ENCODE measurements at places on chromosomes 6 and 20.
A peak's percentile ranks its signal among the peaks of the same experiment; 100 is the strongest.

DNA sequence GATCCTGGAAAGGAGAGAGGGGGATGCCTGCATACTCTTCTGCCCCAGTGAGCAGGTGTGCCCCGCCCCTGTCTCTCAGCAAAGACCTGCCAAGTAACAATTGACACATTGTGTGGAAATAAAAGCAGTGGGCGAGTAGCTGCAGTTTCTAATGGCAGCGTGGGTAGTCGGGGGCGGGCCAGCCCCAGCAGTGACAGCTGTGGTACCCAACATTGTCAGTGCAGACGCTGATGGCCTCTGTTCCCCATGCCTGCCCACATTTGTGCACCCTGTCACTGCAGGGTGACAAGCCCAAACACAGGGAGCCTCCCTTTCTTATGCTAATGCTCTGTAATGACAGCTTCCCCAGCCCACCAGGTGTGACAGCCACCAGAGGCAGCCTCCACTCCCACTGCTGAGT is 491.7 kb downstream of the DHX35 start:
- no peak for DNase-seq

DNA sequence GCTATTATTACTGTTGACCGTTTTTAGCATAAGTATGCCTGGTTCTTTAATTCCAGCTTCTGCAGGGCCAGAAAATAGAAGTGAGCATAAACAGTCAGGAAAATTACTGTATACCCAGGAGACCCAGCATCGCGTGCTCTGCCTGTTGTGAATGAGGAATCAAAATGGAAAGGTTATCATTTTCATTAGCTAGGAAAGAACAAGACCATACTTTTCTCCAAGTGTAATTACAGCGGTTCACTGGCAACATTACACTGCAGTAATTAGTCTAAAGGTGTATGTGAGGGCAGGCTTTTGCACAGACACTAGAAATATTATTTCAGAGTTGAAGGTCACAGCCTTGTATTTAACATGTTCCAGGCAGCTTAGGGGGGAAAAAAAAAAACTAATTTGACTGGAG is 403.8 kb upstream of the SOX4 start:
- DNase-seq: no peak

GRCh38 chr6:68640491-68640835 is 5.4 kb downstream of the ADGRB3 start:
- no peak for DNase-seq

DNA sequence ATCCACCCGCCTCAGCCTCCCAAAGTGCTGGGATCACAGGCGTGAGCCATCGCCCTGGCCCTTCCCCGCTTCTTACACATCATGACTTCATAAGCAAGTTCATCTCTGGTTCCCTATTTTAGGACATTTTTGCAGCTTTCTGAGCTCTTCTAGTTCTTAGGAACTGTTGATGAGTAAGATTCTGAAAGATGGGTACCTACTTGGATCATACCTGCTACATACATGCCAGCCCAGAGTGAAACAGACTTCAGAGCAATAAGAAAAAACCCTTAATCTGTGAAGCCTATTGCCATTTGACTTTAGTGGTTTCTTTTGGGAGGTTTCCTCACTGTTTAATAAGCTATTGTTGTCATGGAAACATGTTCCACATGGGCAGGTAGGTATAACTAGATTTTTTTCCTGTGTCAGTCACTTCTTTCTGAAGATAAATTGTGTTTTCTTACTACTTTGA is 27.9 kb upstream of the TMEM217 start:
- DNase-seq: peak; percentile 58

GRCh38 chr6:30757261-30757904 is 13.0 kb upstream of the IER3 start:
- no peak for DNase-seq

- DNase-seq: peak; percentile 46
Observed at GRCh38 chr6:132763269-132763668, 5.6 kb upstream of the VNN2 start.

GRCh38 chr6:139894271-139894670 is 519.8 kb upstream of the CITED2 start:
- no peak for DNase-seq

DNA sequence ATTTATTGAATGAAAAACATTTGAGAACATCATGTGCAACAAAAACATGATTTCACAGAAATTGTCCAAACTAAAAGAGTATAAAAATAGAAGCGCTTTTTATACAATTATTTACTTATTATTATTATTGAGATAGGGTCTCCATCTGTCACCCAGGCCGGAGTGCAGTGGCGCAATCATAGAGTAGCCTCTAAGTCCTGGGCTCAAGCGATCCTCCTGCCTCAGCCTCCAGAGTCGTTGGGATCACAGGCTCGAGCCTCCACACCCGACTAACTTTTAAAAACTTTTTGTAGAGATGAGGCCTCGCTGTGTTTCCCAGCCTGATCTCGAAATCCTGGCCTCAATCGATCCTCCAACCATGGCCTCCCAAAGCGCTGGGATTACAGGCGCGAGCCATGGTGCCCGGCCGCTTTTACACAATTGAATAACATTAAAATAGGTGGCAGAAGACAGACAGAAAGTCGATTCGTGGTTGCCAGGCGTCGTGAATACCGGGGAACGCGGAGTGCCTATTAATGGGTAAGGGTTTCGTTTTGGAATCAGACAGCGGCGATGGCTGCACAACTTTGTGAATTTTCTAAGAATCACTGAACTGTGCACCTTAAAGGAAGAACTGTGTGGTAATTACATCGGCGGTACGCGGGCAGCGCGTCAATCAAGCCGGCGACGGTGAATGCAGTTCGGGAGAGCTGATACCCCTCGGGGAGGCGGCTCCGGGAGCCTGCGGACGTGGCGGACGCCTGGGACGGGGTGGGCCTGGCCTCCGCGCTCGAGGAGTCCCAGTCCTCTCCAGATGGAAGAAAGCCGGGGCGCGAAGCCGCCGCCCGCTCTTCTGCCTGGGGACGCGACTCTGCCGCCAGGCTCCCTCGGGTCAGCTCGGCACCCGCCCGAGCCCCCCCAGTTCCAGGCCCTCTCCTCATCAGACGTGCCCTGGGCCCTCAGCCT is 807 bp downstream of the TBC1D20 start:
- peak; percentile 51 for DNase-seq

DNA sequence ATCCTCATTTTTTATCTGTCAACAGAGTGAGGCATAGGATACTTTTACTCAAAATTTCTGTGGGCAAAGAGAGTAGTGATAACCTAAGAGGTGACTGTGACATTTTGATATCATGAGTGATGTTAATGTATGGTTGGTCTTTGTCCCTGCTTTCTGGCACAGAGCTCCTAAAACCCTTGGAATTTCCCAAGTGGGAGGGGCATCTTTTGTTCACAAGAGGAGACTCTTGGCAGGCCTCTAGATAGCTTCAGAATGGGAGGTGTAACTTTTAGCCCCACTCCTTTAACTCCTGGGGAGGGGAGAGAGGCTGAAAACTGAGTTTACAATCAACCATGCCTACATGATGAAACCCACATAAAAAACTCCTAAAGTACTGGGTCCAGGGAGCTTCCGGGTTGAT is 527.8 kb downstream of the RFPL4B start:
- no peak for DNase-seq

DNA sequence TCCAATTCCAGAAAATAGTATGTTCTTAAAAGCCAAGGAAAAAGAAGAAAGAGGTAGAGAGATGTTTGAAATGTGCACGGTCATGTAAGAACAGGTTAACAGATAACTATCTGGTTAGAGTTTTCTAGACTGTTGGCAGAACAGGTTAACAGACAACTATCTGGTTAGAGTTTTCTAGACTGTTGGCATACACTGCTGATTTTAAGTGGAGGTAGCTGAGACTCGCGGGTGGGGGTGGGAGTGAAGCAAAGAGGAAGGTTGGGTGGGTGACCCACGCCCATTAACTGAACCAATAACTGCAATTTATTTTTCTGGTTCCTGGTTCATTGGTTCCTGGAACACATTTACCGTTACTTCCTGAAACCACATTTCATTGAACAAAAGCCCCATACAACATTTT is 157.5 kb downstream of the ELOVL4 start:
- DNase-seq: no peak

DNA sequence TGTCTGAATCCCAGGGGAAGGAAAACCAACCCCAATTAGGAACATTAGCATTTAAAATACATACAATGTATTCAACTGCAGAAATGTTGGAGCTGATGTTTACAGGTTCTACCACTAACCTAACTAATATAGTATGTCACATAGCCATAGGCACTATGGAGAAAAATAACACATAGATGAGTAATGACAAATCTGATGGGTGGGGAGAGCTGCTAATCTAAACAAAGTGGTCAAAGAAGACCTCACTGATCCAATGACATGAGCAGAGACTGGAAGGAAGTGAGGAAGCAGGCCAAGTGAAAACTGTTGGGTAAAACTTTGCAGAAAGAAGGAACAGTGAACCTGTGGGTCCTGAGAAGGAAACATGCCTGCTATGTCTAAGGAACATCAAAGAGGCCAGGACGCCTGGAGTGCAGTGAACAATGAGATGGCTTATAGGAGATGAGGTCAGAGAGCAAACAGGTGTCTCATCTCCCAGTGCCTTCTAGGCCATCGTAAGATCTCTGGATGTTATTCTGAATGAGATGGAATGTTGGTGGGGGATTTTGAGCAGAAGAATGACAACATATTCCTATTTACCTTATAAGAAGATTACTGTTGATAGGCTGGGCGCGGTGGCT is 135.7 kb downstream of the ALDH8A1 start:
- DNase-seq: no peak

DNA sequence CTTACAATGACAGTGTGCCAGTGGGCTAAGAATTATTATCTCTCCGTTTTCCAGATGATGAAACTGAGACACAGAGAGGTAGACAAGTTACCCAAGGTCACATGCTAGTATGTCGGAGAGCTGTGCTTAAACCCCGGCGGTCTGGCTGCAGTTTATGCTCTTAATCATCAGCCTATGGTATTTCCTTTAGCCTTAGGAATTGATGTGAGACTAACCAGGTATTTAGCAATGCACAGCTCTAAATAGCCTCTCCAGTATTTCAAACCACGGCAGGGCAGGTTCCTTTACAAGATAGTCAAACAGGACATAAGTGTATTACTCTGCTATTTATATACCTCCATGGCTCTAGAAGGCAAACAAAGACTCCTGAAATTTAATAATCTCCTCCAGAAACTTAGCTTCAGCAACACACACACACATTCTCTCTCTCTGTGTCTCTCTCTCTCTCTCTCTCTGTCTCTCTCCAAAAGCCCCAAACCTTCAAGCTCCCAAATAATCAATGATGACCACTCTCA is 142.0 kb upstream of the ZNF217 start:
- no peak for DNase-seq

DNA sequence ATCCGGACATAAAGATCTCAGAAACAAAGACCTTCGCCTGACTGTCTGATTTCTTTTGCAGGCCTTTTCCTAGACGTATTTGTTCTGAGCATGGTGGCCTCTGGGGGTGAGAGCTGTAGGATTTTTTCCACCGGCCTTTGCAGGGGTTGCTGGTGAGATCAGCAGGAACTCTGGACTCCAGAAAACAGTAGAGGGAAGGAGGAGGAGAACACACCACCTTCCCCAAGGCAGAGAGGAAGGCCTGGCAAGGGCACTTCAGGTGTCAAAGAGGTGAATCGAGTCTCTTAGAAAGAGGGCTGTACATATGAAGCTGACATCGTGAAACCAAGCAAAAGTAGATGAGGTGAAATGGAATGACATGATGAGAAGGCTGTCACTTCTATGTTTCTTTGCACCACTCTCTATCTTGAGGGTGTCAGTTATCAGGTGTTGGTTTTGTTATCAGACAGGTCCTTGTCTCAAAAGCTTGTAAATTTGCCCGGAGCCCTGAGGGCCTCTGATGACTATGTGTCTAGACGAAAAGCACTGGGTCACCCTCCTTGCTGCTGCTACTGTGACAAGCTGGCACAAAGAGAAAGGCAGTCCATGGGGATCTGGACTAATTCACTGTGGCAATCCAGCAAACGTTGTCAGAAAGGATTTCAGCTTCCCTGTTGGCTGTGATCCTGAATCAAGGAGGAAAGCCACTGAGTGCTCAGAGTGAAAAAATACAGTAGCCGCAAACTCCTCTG is 91.3 kb upstream of the MAP3K7 start:
- no peak for DNase-seq

- no peak for DNase-seq
Observed at GRCh38 chr6:20509212-20509611, 25.0 kb upstream of the CDKAL1 start.
